ENCODE measurements at places on chromosomes 11 and 22.

DNA sequence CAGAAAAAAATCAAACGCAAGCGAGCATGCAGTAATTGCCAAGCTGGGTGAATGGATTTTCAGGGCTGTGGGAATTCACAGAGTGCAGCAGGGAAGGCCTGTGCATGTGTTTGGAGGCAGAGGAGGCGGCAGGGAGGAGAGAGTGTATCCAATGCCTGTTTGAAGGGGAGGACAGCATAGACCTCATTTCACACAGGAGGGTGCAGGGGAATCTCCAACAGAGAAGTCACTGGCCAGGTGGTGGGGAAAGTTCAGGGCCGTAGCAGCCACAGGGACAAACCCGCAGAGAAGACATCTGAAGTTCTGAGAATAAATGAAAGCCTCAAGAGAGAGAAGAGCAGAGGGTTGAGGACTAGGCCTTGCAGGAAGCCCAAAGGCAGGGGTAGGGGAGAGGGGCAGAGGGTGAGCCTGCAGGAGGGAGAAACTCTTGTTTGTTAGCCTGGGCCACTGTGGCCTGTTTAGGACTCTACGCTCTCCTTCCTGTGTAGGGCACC lies 19.2 kb upstream of the KDM2A start:
- DNase-seq, result no peak

DNA sequence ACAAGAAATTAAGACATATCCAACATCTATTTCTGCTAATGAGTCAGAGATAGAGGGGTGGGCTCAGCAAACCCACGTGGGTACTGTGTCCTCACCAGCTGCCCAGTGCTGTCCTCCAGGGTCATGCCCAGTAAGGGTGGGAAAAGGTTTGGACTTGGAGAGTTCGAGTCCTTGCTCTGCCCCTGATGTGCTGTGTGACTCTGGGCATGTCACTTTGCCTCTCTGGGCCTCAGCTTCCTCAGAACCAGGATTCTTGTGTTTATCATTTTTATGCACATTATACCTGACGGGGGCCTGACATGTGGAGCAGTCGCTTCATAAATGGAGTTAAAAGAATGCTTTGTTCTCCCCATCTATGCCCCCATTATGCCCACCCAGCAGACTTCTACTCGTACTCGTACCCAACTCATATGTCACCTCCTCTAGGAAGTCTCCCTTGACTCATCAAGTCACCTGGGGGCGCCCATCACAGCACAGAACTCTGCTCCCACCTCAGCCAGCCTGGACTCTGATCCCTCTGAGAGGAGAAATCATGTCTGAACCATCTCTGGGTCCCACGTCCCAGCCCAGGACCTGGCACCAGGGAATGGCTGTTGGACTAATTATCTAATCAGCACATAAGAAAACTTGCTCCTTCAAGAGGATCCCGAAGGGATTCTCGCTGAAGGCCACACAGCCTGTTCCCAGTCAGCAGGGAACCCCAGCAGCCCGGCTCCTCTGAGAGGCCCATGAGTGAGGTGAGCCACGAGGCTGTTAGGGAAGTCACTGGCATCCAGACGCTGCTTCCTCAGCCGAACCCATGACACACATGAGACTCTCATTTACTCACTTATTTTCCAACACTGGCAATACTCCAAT lies 38.7 kb upstream of the TSKU start:
- DNase-seq, result no peak

DNA sequence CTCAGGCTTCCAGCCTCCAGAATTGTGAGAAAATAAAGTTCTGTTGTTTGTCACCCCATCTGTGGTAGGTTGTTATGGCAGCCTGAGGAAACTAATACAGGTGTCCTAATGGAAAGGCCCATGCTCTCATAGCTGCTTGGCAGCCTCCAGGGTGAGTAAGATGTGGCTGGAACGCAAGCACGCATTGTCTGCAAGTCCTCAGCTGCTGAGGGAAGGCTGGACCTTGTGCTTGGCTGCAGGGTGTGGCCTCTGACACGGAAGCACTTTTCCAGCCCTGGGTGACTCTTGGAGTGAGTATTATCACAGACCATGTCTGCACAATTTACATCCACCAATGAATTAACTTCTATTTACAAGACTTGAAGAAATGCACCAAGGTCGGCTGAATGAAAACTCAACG lies 44.4 kb upstream of the BARX2 start:
- no peak for DNase-seq

DNA sequence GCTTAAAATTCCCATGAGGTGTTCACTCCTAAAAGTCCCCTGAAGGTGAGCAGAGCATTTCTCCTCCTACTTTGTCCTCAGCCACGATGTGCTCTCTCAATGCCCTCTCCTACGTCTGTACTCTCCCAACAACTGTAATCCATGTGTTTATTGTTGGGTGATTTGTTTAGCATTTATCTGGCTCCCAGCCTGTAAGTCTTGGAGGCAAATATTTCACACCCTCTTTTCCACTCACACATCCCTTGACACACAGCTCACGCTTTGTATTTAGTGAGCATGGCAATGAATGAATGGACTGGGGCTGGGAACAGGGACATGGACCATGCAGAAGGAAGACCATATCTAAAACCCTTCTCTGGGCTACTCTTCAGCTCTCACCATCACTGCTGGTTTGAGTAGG lies 22.6 kb downstream of the HTR3A start:
- DNase-seq, result no peak

DNA sequence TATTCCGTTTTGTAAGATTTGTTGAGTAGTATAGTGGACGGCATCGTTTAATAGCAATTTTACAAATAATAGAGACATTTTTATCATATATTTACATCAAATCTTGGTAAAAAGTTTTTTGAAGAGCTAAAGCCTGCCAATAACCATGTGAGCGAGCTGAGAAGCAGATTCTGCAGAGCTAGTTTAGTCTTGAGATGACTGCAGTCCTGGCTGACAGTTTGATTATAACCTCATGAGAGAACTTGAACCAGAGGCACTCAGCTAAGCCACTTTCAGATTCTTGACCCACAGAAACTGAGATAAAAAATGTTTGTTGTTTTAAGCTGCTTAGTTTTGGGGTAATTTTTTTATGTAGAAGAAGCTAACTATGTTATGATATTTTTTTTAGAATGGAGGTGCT lies 78.9 kb downstream of the PDE3B start:
- DNase-seq, result no peak

GRCh38 chr11:57546869-57547475 lies 9.6 kb downstream of the SMTNL1 start:
- no peak for DNase-seq

GRCh38 chr11:126375726-126376125 lies 20.2 kb downstream of the ST3GAL4 start:
- DNase-seq, result no peak

GRCh38 chr22:32527756-32528155 lies 53.1 kb downstream of the FBXO7 start:
- no peak for DNase-seq

- no peak for DNase-seq
Measured at GRCh38 chr11:32312206-32312817, 123.0 kb downstream of the WT1 start.

- DNase-seq, result no peak
Measured at GRCh38 chr11:35321532-35322317, 97.6 kb downstream of the SLC1A2 start.

DNA sequence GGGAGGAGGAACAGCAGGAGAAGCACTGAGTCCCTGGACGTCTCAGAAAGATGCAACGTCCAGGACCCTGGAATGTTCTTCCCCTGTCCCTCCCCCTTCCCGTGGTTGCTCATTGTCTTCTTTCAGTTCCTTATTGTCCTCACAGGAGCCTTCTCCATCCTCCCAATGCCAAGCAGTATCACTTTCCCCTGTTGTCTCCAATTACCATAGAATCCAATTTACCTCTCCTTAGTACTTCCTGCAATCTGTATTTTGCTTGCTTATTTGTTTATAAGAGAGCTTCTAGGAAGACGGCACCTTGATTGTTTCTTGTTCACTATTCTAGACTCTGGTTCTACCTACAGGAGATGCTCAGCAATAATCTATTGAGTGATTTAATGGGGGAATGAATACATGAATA lies 1273.7 kb downstream of the LRRC4C start:
- no peak for DNase-seq

DNA sequence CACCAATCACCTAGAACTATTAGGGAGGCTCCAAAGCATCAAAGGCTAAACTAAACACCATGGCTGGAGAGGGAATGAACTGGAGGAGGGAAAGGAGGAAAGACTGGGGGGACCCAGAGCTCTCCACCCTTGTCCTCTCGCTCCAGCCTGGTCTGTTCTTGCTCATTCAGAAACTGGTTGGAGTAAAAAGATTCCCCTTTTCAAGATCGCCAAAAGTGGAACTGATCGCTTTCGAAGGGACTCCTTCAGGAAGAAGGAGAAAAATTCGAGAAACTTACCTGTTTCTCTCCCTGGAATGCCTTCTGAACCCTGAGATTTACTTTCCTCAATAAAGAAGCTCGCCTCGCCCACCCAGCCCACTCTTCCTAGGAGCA lies 46.9 kb downstream of the OR4D9 start:
- no peak for DNase-seq

DNA sequence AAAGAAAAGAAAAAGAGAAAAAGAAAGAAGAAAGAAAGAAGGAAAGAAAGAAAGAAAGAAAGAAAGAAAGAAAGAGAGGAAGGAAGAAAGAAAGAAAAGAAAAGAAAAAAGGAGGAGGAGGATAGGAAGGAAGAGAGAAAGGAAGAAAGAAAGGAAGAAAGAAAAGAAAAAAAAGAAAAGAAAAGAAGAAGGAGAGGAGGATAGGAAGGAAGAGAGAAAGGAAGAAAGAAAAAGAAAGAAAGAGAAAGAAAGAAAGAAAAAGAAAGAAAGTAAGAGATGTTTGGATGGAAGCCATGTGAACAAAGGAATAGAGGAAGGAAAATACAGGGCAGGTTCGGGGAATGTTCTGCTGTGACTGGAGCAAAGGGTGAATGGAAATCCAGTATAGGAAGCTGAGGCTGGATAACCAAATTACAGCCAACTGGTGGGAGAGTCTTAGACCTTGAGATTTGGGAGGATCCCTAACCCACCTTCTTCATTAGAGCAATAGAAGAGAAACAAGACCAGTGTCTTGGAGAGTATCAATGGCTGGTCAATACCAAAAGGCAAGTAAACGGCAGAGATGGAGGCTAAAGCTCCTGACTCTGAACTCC lies 94.9 kb downstream of the RASSF10 start:
- no peak for DNase-seq

GRCh38 chr11:98600786-98601773 lies 419.7 kb upstream of the CNTN5 start:
- no peak for DNase-seq

DNA sequence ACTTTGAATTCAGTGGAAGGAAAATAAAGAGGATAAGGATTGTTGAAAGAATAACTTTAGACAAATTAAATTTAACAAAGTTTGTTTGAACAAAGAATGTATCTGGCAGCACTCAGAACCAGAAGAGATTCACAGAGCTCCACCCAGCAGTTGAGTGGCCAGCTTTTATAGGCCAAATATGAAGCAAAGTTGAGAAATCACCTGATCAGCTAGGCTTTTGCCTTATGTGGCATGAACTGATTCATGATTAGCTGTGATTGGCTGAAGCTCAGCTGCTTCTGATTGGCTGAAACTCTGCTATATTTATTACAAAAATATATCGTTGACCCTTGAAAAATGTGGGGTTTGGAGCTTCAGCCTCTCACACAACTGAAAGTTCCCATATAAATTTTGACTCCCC lies 62.6 kb downstream of the PIWIL4 start:
- DNase-seq, result no peak

- no peak for DNase-seq
Measured at GRCh38 chr11:31132531-31133421, 236.8 kb downstream of the DCDC1 start.

- no peak for DNase-seq
Measured at GRCh38 chr11:78795621-78796261, 221.1 kb upstream of the NARS2 start.

- DNase-seq, result no peak
Measured at GRCh38 chr11:123073343-123074057, 11.6 kb upstream of the HSPA8 start.

- no peak for DNase-seq
Measured at GRCh38 chr11:57313071-57313787, 11.5 kb downstream of the TNKS1BP1 start.

GRCh38 chr22:20391222-20391621 lies 2.7 kb upstream of the ZNF74 start:
- no peak for DNase-seq

DNA sequence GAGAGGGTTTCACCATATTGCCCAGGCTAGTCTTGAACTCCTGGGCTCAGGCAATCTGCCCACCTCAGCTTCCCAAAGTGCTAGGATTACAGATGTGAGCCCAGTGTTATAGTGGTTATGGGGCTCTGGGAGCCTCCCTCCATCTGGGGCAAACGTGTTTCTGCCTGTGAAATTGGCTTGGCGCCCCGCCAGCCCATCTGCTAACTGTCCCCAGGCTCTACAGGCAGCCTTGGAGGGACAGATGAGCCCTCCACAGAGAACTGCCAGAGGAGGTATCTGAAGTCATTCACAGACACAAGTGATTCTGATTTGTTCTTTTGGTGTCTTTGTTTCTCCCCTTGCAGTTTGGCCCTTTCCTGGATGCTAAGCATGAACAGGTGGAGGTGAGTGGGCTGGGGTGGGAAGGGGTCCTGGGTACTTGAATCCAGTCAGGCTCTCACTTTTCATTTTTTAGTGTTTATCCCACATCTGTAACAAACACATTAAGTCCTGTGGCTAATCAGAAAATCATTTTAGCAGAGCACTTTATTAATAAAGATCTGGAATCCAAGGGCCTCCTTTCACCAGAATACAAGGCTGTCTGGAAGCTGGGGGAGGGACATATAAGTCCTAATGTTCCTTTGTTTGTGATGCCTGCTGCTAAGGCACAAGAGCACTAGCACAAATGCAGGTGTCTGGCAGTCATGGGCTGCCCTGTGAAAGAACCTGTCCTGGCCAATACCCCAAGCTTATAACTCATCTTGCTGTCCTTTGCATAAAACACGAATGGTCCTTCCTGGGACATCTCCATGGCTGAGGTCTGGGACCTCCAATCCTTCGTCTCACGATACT lies 25.7 kb upstream of the CDC42EP2 start:
- DNase-seq, result no peak

GRCh38 chr11:64384028-64384737 lies 25.2 kb downstream of the RPS6KA4 start:
- no peak for DNase-seq

DNA sequence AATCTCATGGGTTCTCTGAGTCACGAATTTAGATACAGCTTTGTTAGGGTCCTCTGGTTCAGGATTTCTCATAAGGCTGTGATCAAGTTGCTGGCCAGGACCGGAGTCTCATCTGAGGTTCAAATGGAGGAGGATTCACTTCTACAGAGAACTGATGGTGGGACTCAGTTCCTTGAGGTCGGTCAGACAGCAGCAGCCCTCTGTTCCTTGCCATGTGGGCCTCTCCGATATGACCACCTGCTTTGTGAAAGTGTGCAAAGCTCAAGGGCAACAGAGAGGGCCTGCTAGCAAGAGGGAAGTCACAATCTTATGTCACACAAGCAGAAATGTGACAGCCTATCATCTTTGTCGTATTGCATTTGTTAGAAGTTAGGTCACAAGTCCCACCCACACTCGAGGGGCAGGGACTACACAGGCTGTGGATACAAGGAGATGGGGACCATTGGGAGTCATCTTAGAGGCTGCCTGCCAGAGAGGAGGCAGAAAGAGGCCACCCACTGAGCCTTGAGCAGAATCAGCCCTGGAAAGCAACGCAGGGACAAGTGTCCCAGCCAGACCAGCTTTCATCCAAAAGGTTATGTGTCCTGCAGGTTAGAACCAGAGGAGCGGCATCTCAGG lies 34.5 kb downstream of the RPUSD4 start:
- DNase-seq, result no peak

GRCh38 chr11:17906436-17906835 lies 106.4 kb downstream of the SERGEF start:
- DNase-seq, result no peak
